Brain (organoid and tissue), 16 donors: ENCODE measurements at places on chromosomes 1 and 21. TPM values are rescaled to one million over a fixed set of nuclear protein-coding genes. Genes with fewer than 3 reads are reported as not detected.

SYTL1 gene
- polyA plus RNA-seq: 24.1 TPM

PGLYRP3 gene
- polyA plus RNA-seq: not detected

EDN2 gene
- polyA plus RNA-seq: not detected

TIMM17A gene
- polyA plus RNA-seq: 37.9 TPM

LDLRAD1 gene
- not detected for polyA plus RNA-seq

TNFRSF18 gene
- polyA plus RNA-seq: 2.0 TPM

TGFBR3 gene
- 4.0 TPM for polyA plus RNA-seq

PRELP gene
- polyA plus RNA-seq: 13.3 TPM

NECTIN4 gene
- not detected for polyA plus RNA-seq

PTGS2 gene
- polyA plus RNA-seq: 0.42 TPM

FNDC5 gene
- 20.8 TPM for polyA plus RNA-seq

KRTAP10-8 gene
- polyA plus RNA-seq: not detected

RCAN3 gene
- 18.4 TPM for polyA plus RNA-seq

ACTN2 gene
- polyA plus RNA-seq: 7.3 TPM

DCST1 gene
- polyA plus RNA-seq: not detected

PADI2 gene
- polyA plus RNA-seq: 110 TPM

CEPT1 gene
- 18.5 TPM for polyA plus RNA-seq

MSH4 gene
- polyA plus RNA-seq: not detected

UBL4B gene
- polyA plus RNA-seq: 4.9 TPM

CD1B gene
- polyA plus RNA-seq: not detected

PLA2G2D gene
- not detected for polyA plus RNA-seq

PPFIA4 gene
- 6.7 TPM for polyA plus RNA-seq

TENT5C gene
- 0.20 TPM for polyA plus RNA-seq

FASLG gene
- not detected for polyA plus RNA-seq

CAMK2N1 gene
- polyA plus RNA-seq: 171 TPM

TDRD5 gene
- not detected for polyA plus RNA-seq

ITSN1 gene
- 17.8 TPM for polyA plus RNA-seq

CLIC4 gene
- 148 TPM for polyA plus RNA-seq

GBP5 gene
- 0.17 TPM for polyA plus RNA-seq

ANKRD34A gene
- 7.3 TPM for polyA plus RNA-seq

ACP6 gene
- 6.1 TPM for polyA plus RNA-seq

C8A gene
- polyA plus RNA-seq: not detected

ZNF697 gene
- polyA plus RNA-seq: 2.4 TPM

ACKR1 gene
- 10.7 TPM for polyA plus RNA-seq

CA6 gene
- not detected for polyA plus RNA-seq

RBP7 gene
- polyA plus RNA-seq: 19.9 TPM

LMX1A gene
- not detected for polyA plus RNA-seq

LCE2A gene
- polyA plus RNA-seq: not detected

PPM1J gene
- polyA plus RNA-seq: 1.6 TPM

GOLT1A gene
- 4.5 TPM for polyA plus RNA-seq

PLPPR4 gene
- 7.7 TPM for polyA plus RNA-seq

FCN3 gene
- 1.4 TPM for polyA plus RNA-seq

USH2A gene
- 0.17 TPM for polyA plus RNA-seq

OR6K3 gene
- not detected for polyA plus RNA-seq

LRRIQ3 gene
- polyA plus RNA-seq: 0.41 TPM

PGBD5 gene
- 38.5 TPM for polyA plus RNA-seq

C1QB gene
- polyA plus RNA-seq: 106 TPM

OR2T2 gene
- polyA plus RNA-seq: not detected

FAM151A gene
- not detected for polyA plus RNA-seq

VHLL gene
- polyA plus RNA-seq: not detected

CLEC20A gene
- not detected for polyA plus RNA-seq

PRDM2 gene
- polyA plus RNA-seq: 30.0 TPM

CYP4B1 gene
- 0.39 TPM for polyA plus RNA-seq

GNG4 gene
- polyA plus RNA-seq: 280 TPM

LIN9 gene
- polyA plus RNA-seq: 2.4 TPM

S100A7 gene
- polyA plus RNA-seq: not detected

SPATA6 gene
- 7.4 TPM for polyA plus RNA-seq
